GM06990 (cell line): ENCODE measurements at places on chromosomes 6 and 20.

DNA sequence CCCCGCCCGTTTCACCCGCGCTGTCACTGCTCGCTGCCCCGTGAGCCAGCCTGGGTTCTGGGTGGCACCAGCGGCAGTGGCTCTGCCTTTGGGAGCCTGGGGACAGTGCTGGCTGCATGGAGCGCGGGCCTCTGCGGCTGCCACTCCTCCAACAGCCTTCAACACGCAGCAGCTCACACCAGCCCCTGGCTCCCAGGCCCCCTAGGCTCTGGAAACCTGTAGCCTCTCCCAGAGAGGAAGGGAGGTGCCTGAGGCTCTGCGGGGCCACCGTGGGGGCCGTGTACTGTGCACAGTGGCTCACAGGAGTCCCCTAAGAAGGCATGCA lies 163.9 kb upstream of the AFDN start:
- DNase-seq, result no peak

DNA sequence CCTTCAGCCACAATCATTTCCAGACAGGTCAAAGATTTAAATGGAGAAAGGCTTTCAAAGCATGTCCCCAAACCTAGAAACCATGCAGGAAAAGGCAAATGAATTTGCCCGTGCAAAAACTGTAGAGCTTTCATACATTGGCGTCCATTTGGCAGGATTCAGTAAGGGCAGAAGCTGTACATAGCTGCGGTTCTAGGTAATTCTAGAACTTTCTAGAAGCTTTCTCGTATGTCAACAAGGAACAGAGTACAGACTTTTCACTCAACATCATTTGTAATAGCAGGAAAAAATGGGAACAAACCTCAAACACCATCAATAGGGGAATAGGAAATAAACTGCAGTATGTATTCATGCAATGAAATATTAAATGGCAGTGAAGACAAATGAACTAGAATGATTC lies 11.1 kb upstream of the MAPK13 start:
- no peak for DNase-seq

DNA sequence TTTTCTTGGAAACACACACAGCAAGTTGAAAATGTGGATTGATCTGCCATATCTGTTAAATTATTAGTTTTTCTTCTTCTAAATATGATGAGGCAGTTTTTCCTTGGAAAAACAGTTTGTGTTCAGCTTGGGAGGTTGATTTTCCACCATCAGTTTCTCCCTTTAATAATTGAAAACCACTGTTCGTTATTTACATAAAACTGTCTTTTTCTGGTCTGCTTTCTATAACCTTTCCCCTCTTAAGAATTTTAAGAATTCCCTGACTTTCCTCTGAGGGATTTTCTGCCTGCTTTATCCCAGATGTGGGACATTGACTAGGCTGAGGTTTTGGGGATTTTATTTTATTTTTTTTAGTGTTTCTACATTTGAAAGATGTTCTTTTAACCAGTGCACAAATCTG lies 27.2 kb downstream of the DSE start:
- DNase-seq, result no peak

GRCh38 chr20:7226156-7226555 lies 458.7 kb downstream of the BMP2 start:
- DNase-seq, result no peak

DNA sequence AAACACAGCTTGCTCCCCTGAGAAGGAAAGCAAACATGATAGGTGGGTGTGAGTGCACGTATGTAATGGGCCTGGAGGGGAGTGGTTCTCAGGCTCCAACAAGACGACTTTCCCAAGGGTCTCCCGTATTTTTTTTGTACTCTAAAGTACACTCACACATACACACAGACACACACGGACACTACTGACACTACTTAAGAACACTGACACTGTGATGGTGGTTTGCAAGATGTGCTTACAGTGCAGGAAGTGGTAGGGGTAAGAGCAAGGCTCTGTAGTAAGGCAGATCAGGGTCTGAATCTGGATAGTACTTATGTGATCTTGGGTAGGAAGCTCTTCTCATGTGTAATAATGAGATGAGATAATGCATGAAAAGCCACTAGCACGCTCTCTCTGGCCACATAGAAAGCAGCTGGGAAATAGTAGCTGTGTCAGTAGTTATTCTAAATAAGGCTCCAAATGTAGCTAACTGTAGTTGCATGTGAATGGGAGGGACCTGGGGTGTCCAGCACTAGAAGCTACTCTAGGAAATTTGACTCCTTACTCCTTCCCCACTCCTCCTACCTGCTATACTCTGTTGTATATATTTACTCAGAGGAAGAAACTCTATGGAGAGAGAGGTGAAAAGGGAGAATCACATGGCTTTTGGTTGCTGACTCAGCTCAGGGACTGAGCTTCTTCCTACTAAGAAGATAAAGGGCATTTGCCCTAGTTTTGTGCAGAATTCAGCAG lies 8.4 kb upstream of the ZBTB24 start:
- no peak for DNase-seq

GRCh38 chr6:161918628-161919205 lies 644.9 kb upstream of the AGPAT4 start:
- no peak for DNase-seq

GRCh38 chr20:19893356-19893755 lies 123.8 kb upstream of the NAA20 start:
- DNase-seq, result no peak

DNA sequence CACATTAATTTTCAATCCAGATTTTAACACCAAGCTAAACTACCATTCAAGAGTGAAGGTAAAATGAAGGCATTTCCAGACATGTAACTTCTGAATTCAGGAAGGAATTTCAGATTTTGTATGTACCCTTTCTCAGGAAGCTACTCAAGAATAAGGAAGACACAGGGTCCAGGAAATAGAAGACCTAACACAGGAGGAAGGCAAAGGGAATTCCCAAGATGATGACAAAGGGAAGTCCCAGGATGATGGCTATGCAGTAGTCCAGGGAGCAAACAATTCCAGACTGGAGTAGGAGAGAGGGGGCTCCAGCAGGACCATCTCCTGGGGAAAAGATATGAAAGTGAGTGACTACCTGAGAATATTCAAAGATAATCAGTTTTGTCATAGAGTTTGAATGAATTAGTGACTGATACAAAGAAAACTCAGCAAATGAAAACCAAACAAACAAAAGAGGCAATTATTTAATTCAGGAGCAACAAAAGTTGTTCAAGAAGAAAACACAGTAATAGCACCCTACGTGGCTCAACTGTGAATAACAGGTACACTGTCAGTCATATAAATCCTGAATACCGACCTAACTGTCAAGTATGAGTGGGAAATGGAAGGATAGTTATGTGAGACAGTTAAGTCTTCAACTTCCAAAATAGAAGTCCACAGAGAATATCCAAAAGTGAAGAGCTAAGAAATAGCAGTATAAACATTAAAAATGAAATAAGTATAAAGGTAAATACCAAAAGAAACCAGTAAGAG lies 4.0 kb downstream of the RNF24 start:
- DNase-seq, result no peak

GRCh38 chr6:31453259-31453658 lies 44.7 kb upstream of the MICB start:
- DNase-seq, result no peak

DNA sequence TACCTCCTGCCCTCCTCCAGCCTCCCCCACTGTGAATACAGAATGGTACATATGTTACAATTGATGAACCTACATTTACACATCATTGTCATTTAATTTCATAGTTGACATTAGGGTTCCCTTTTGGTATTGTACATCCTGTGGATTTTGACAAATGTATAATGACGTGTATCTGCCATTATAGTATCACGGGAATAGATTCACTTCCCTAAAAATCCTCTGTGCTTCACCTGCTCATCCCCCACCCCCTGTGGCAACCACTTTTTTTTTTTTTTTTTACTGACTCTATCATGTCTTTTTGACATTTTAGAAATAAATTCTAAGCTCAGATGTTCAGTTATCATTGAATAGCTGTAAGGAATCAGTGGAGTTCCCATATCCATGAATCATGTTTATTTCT lies 30.4 kb downstream of the HECA start:
- DNase-seq, result no peak

DNA sequence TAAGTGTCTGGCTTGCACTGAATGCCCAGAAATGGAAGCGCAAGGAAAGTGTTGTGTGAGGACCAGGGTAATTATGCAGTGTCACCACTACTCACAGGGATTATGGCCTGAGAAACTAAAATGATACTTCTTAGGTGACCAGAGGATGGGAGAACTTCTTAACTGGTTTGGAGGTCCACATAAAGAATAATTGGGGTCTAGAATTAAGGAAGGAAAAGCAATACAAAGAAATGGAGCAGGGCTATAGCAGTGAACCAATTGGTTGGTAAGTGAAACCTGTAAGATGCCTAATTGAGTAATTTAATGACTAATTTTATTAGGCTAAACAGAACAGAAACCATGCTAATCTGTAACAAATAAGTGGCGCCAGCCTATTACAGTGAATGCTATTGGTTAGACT lies 5.3 kb downstream of the TSPYL4 start:
- DNase-seq, result no peak

GRCh38 chr6:123655521-123656306 lies 19.0 kb upstream of the TRDN start:
- DNase-seq, result peak; percentile 15

DNA sequence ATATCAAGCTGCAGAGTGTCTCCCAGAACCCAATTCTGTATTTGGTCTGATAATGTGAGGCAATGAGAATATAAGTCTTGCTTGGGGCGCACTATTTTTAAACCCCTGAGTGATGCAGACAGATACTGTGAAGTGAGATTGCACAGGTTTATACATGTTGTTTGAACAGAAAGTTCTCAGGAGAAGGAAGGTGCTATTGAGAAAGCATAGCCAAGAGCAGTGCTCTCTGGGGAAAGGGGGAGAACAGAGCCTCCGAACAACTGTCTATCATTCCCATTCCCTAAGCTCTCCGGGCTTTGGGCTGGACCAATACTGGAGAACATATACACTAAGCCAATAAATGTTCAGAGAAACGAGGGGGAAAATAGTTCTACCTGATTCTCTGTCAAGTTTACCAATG lies 75.8 kb downstream of the PERP start:
- no peak for DNase-seq

GRCh38 chr6:139730340-139730974 lies 356.0 kb upstream of the CITED2 start:
- no peak for DNase-seq

- DNase-seq, result peak; percentile 66
Measured at GRCh38 chr20:46894579-46894958, at the start of gene EYA2. TSS of gene EYA2 (plus strand) at chr20:46894843. CDS start at chr20:46990011, 95,168 bp downstream.

- DNase-seq, result no peak
Measured at GRCh38 chr6:119255492-119255891, 94.1 kb downstream of the MAN1A1 start.

GRCh38 chr6:402901-403658 lies 11.5 kb downstream of the IRF4 start:
- DNase-seq, result no peak
